Activated effector memory CD4-positive, alpha-beta T cell treated with anti-CD3 and anti-CD28 coated beads, Interleukin-2, amount 50 U/mL, for 16 hours (primary cell): ENCODE measurements at places on chromosomes 5 and 9.

- DNase-seq, result peak; percentile 59
Measured at GRCh38 chr5:179616002-179616594, 7.4 kb downstream of the HNRNPH1 start.

DNA sequence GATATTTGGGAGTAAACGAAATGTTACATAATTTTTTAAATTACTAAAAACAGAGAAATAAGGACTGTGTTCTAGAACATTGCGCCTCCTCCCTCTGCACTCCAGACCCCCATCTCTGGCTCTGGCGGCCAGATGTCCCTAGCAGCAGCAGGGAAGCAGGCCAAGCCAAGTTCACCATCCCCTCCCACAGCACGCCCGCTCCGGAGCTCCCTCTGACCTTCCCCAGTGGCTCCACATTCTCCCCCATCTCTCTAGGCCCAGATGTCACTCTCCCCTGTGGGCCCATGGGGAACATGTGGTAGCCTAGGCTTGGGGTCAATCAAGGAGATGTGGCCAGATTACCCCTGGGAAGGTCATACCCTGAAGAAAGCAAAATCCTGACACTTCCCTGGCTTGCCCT is 6.3 kb upstream of the WNK2 start:
- DNase-seq, result no peak

GRCh38 chr9:134918646-134919045 is 934 bp upstream of the FCN1 start:
- DNase-seq, result peak; percentile 28

- no peak for DNase-seq
Measured at GRCh38 chr5:137782984-137783536, 28.9 kb upstream of the HNRNPA0 start.

GRCh38 chr5:120463991-120464626 is at the start of gene PRR16:
Gene PRR16, plus strand, starts transcription at chr5:120464300.
- DNase-seq, result peak; percentile 58

- no peak for DNase-seq
Measured at GRCh38 chr9:12826924-12827565, 52.2 kb downstream of the LURAP1L start.

- no peak for DNase-seq
Measured at GRCh38 chr9:89639367-89639795, 34.6 kb downstream of the GADD45G start.

DNA sequence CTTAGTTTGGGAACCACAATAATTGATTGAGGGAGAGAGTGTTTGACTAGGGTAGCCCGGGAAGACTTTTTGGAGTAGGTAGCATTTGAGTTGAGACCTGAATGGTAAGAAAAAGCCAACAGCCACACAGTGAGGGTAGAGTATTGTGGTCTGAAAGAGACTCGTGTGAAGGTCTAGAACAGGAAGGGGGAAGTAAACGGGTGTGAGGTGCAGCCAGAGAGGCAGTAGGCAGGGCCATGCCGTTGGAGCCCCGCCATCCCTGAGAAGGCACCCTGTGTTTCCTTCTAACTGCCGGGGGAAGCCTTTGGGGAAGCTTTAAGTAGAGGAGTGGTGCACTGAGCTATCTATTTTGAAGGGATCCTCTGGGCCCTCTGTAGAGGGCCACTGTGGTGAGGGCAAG is 3.5 kb upstream of the F2RL2 start:
- no peak for DNase-seq

- no peak for DNase-seq
Measured at GRCh38 chr5:74200560-74200959, 440.0 kb downstream of the ENC1 start.

DNA sequence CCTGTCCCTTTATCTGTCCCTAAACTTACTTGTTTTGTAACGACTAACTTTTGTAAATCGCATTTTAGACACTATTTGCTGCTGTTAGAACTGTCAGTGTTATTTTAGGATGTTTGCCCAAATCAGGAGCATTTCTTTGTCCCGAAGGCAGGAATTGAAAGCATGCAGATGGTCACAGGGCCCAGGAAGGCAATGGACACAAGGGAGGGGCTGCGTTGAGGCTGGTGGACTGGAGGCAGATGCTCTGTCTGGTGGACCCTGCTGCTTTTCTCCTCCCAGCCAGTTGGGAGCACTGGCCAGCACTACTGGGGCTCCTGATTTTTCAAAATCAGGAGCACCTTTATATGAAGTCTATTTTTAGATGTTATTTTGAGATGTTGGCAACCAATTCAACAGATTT is 31.7 kb downstream of the DOCK2 start:
- no peak for DNase-seq

- DNase-seq, result no peak
Measured at GRCh38 chr9:113219186-113219936, 1.7 kb downstream of the FKBP15 start.

DNA sequence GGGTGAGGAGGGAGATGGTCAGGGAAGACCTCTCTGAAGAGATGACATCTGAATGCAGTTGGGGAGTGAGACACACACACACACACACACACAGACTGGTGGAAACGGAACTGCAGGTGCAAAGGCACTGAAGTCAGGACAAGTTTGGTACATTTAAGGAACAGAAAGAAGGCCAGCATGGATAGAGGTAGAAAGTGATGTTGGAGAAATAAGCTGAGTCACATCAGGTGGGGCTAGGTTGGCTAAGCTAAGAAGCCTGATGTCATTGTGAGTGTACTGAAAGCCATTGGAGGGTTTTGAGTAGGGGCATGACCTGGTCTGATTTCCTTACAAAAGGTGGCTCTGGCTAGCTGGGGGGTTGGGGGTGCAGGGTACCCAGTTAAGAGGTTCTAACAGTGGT is 3.1 kb downstream of the BSPRY start:
- no peak for DNase-seq

- DNase-seq, result no peak
Measured at GRCh38 chr9:20364959-20365358, 257.3 kb downstream of the MLLT3 start.

- no peak for DNase-seq
Measured at GRCh38 chr5:158020555-158021418, 161.8 kb upstream of the CLINT1 start.

DNA sequence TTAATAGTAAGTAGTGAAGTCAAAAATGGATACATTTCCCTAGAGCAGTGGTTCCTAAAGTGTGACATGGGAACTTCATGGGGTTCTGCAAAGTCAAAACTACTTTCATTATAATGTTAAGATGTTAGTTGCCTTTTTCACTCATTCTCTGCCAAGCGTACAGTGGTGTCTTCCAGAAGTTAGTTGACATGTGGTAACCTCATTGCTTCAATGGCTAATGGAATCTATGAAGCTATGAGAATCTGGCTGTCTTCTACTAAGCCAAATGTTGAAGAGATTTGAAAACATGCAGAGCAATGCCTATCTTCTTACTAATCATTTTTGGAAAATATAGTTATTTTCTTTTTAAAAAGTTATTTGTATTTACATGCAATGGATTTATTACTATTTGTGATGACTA is 111.8 kb downstream of the SLC12A2 start:
- no peak for DNase-seq

DNA sequence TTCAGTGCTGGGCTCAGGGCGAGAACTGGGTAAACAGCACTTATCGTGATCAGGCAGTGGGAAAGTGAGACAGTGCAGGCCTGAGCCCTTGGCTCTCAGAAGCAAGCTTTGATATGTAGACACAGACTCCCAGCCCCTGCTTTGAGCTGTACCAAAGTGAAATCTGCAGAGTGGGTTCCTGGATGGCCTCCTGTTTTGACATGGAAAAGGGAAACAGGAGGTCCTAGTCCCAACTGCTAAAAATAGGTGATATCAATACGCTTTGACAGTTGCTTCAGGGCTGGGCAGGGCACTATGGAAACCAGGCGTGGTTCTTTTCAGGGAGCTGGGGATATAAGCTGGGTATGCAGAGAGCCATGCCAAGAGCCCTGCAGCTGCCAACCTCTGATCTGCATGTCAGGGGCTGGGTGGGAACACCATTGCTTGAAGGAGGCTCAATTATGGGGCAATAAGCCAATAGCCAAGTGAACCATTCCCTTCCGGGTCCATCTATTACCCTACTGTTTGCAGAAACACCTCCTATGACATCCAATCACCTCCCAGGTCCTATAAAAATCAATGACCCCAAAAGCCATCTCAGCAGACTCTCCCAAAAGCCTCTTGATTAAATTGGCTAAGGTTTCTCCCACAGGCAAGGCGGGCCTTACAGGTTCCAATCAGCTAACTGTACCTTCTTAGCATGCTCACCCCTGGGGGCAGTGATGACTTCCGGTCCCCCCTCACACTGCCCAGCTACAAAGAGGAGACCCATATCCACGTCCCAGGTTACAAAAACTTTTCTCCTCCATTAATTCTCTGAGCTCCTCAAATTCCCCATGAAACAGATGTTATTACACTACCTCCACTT is 45.8 kb downstream of the EPB41L4B start:
- DNase-seq, result no peak
